ENCODE measurements at places on chromosomes 2 and 18.

DNA sequence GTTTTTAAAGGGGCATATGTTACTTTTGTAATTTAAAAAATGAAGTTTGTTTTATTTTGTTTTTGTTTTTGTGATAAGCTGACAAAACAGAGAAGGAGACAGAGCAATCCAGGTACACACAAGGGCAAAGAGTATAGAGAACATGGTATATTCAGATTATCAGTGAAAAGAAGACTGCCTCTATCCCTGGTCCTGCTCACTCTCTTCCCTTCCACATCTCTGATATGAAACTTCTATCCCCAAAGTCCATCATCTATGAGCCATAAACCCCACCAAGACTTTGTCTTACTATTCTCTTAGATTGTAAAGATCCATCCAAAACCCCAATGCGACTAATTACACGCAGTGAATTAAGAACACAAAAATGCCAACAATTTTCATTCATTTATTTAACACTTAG, 16.6 kb downstream of the ROCK2 start:
- H3K4me3 ChIP-seq: no peak overlapping the region
- no peaks in the 10 kb centered on the region for H3K27me3 ChIP-seq
- H3K27ac ChIP-seq: no peak overlapping the region
- peaks cover 2% of the 10 kb centered on the region for H3K36me3 ChIP-seq
- no peak for DNase-seq
- H3K4me1 ChIP-seq: peaks cover 10% of the 10 kb centered on the region

DNA sequence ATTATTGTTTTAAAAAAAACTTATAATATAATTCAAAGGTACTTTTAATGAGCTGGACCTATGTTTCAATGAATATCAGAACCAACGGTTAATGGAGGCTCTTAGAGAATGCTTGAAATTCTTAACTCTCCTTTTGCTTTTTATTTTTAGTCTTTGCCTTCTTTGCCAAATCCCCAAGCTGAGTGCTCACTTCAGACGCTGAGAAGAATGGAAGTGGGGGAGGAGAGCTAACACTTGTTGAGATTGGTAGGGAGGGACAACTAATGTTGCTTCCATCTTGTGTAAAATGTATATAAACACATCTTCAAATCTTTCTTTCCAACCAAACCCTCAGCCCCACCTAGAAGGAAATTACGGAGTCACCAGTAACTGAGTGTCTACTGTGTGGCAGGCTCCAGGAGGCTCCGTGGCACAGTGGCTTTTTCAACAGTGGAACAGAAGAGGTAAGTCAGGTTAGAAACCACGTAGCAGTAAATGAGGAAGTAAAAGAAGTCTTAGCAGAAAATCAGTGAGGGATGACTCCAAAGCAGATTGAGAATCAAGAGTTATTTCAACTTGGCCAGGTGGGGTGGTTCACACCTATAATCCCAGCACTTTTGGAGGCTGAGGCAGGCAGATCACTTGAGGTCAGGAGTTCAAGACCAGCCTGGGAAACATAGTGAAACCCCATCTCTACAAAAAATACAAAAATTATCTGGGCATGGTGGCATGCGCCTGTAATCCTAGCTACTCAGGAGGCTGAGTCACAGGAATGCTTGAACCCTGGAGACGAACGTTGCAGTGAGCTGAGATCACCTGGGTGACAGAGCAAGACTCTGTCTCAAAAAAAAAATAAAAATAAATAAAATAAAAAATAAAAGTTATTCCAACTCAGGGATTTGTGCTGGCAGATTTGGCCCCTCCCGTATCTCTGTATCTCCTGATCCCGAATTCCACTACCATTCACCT, 45.0 kb upstream of the CREB1 start:
- no peak overlapping the region for H3K27ac ChIP-seq
- H3K4me3 ChIP-seq: no peak overlapping the region
- peak; percentile 47 for DNase-seq
- peaks cover 8% of the 10 kb centered on the region for H3K4me1 ChIP-seq
- no peaks in the 10 kb centered on the region for H3K36me3 ChIP-seq

- H3K4me3 ChIP-seq: no peak overlapping the region
- no peaks in the 10 kb centered on the region for H3K4me1 ChIP-seq
- DNase-seq: no peak
Observed at GRCh38 chr2:167264380-167264779, 376.1 kb downstream of the XIRP2 start.

GRCh38 chr2:56021579-56021978, 98.0 kb upstream of the EFEMP1 start:
- no peaks in the 10 kb centered on the region for H3K4me1 ChIP-seq
- H3K4me3 ChIP-seq: no peak overlapping the region
- no peak for DNase-seq
- no peaks in the 10 kb centered on the region for H3K36me3 ChIP-seq
- H3K27me3 ChIP-seq: no peaks in the 10 kb centered on the region

DNA sequence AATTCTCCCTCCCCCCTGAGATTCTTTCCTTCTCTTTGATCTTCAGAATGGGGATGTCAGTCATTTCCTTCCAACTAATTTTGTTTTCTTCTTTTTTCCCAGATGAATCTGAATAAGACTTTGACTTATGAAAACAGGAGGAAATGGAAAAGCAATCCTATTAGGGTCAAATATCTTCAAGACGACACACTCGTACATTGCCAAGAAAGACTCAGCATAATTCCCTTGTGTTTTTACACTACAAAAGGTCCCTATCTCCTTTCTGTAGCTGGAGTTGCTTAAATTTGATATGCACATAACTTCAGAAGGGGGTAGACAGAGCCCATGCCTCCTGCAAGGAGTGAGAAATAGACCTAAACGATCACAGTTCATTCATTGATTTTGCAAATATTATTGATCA, 230.3 kb upstream of the RBBP8 start:
- peaks cover 3% of the 10 kb centered on the region for H3K27me3 ChIP-seq
- no peak overlapping the region for H3K4me3 ChIP-seq
- no peak for DNase-seq
- H3K27ac ChIP-seq: no peak overlapping the region

All from memory B cell (primary cell).